ENCODE measurements at places on chromosomes 3 and 15.

DNA sequence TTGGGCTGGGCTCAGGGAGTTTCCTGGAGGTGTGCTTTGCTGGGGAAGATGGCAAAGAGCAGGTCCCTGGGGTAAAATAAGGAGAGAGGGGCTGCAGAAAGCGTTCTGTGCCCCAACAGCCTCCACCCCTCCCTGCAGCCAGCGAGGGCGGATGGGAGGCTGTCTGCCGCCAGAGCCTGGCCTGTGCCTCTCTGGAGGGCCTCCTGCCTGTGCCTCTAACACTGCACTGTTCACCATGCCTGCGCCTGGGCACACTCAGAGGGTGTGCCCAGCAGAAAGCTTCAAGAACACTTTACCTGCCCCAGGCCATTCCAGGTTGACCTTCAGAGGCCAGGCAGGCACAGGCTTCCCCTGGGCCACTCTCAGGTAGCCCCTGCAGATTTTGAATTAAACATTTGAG, 77.7 kb upstream of the KLF13 start:
- DNase-seq = no peak

GRCh38 chr3:183212565-183212964, 40.5 kb upstream of the B3GNT5 start:
- DNase-seq = no peak

DNA sequence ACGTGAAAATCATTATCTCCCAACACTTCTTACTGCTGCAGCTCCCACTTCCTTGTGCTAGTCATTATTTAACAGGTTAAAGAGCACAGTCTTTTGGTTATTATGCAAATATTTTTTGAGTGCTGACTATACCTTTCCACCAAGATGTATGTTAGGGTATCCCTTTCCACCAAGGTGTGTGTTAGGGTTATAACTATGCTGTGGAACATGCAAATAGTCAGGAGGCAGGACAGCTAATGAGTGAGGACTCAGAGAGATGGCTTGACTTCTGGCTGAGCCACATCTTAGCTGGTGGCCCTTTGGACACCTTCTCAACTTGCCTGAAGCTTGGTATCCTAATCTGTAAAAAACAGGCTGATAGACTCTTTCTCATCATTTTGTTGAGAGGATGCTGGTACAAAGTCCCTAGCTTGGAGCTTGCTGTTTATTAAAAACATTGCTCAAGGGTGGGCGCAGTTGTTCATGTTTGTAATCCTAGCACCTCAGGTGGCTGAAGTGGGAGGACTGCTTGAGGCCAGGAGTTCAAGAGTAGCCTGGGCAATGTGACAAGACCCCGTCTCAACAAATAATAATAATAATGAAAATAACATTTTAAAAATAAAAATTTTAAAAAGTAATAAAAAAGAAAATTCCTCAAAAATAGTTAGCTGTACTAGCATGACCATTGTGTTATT, 160.5 kb upstream of the ADAMTS9 start:
- no peak for DNase-seq

DNA sequence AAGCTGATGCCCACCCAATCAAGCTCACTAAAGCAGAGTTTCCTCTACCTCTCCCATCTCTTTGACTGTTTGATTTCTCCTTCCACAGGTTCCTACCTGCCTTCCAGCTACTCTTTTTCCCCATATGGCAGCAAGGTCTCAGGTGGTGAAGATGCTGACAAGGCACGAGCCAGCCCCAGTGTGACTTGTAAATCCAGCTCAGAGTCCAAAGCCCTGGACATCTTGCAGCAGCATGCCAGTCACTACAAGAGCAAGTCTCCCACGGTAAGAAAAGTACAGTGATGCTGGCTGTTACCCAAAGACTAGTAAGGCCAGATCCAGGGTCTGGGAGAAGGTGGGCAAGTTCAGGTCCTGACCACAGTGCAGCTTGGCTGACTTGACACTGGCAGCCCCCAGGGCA, 95.3 kb downstream of the RBPMS2 start:
- no peak for DNase-seq

GRCh38 chr3:22748453-22749045, 454.6 kb upstream of the UBE2E2 start:
- no peak for DNase-seq

- DNase-seq = no peak
These were observed 192.8 kb upstream of the ST8SIA2 start for GRCh38 chr15:92200891-92201290.

DNA sequence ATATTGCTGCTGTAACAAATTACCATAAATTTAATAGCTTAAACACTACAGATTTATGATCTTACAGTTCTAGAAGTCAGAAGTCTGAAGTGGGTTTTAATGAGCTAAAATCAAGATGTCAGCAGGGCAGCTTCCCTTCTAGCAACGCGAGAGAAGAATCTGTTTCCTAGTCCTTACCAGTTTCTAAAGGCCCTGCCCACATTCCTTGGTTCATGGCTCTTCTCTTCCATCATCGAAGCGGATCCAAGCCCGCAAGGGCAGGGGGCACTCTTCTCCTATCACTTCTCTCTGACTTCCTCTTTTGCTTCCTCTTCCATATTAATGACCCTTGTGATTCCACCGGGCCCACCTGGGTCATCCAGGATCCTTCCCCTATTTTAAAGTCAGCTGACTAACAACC, 16.1 kb downstream of the MINDY4B start:
- DNase-seq = no peak

- no peak for DNase-seq
These were observed 248.9 kb downstream of the SV2B start for GRCh38 chr15:91348752-91349500.
